ENCODE measurements at places on chromosomes 7 and 10.

DNA sequence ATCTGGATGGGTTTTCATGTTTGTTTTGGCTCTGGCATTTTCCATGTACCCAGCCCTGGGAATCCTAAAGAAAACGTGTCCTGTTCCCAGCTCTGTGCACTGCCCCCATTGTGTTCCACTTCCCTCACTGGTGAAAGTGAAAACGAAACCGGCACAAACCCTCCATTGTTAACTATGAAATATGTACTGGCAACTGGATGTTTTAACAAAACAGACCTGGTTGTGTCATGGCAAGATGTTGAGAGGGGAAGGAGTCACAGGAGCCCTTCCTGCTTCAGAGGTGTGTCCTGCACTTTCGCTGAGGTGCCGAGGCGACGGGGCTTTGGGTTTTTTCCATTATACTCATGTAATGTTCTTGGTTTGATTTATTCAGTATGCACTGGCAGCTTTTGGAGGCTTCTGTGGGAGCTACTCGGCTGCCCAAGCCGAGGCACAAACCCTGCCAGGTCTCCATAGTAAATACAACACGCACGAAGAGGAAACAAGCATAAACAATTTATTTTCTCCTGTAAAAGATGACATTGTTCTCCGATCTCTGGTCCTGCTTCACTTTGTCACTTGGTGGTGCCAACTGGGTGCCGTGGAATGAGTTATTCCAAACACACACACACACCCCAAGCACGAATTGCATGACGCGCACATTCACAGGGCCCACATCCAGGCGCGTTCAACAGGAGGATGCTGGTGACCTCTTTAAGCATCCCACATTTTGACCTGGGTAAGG, 118.2 kb downstream of the CDK6 start:
- DNase-seq = peak; percentile 11

DNA sequence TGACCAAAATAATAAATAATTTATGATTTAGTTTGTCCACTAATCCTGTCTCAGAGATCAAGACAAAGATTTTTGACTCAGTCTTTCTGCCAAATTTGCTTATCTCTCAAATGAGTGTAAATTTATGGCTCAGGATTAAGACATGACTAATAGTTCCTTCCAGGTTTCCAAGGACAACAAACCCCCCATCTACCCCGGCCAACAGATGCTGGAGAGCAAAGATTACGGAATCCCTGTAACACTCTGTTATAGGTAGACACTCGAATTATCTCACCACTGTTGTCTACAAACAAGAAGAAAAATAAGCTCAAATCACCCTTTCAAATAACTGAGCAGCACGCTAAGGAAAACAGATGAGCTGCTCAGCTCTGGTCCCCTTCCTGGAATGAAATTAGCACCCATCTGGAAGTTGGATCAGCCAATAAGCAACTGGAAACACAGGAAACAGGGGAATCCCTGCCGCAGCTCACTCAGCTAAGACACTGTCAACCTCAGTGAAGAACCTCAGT, 56.8 kb upstream of the SVIL start:
- DNase-seq = no peak

DNA sequence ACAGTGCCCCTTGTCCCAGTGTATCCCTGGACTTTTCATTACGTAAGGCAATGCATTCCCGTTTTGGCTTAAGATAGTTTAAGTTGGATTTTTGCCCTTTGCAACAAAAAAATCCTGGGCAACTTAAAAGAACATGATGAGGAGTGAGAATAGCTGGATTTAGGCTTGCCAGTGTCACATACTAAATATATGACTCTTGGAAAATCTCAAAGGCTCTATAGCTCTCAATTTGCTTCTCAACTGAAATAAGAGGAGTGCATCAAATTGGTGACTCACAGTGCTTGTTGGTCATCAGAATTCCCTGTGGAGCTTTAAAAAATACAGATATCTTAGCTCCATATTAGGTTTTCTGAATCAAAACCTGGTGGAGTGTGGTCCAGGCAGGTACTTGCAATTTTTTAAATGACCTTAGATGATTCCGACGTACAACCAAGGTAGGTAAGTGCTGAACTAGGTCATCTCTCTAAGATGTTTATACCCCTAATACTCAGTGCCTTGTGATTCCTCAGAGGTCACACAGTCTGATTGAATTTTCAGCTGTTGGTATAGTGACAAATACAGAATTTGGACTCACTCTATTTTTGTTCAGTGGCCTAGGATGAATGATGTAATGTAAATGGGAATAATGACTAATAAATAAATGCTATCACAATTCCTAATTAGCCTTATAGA, 33.9 kb upstream of the ORC5 start:
- no peak for DNase-seq

DNA sequence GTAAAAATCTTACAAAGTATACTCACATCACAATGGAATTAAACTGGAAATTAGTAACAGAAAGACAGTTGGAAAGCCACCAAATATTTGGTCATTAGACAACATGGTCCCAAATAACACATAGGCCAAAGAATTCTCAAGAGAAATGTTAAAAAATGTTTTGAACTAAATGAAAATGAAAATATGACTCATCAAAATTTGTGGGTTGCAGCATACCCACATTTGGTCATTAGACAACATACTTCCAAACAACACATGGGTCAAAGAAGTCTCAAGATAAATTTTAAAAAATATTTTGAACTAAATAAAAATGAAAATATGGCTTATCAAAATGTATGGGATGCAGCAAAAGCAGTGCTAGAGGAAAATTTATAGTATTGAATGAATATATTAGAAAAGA, 130.6 kb downstream of the MARCHF5 start:
- DNase-seq = no peak

GRCh38 chr10:68506411-68506810, 20.9 kb downstream of the SLC25A16 start:
- DNase-seq = no peak

GRCh38 chr7:149046416-149046815, 18.1 kb upstream of the PDIA4 start:
- DNase-seq = no peak

DNA sequence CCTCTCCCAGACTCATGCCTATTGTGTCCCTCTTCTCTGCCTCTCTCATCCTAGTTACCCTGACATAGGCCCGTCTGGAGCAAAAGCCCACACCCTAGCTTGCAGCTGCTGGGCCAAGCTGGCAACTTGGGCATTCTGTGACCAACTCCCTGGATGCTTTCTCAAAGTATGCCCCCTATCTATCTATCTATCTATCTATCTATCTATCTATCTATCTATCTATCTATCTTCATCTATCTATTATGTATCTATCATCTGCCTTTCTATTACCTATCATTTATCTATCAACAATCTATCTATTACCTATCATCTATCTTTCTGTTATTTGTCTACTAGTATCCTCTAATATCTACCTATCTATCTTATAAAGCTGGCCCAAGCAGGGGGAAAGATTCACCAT, 45.4 kb upstream of the COL13A1 start:
- DNase-seq = no peak

DNA sequence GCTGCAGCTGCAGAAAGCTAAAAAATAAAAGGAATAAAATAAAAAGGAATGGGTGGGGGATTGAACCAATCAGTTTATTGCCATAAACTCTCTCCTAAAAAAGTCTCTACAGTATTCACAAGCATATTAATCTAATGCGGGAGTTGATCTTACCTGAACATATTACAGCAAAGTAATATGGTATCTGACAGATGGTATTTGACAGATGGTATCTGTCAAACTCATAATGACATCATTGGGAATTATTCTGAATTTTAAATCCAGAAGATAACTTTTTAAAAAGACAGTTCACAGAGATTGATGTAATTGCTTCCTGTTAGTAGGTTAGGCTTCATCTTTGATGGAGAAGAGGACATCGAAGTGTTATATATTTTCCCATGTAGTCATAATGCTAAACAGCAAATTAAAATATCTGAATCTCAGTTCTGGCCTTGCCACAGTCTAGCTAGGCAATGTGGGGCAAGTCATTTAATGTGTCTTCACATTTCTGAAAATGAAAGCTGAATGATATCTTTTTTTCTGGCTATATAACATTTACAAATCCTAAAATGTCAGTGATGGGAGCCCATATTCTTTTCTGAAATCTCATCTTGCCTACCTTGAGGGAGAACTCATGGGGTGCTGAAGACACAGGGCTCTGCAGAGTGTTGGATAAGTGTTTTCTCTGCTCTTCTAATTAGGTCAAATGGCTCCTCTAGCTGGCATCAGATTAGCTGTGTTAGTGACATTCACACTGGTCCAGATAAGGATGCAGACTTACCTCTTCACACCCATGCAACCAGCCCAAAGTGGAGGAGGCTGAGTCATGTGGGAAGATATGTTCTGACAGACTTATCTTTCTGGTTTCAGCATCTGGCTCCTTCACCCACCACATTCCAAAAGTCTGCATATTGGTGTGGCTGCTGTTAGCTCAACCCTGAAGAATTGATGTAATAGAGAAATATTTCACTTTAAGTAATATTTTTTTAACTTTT, 2.1 kb upstream of the LIPM start:
- DNase-seq = no peak

- DNase-seq = no peak
Observed at GRCh38 chr10:49844775-49845595, 82.9 kb upstream of the OGDHL start.

DNA sequence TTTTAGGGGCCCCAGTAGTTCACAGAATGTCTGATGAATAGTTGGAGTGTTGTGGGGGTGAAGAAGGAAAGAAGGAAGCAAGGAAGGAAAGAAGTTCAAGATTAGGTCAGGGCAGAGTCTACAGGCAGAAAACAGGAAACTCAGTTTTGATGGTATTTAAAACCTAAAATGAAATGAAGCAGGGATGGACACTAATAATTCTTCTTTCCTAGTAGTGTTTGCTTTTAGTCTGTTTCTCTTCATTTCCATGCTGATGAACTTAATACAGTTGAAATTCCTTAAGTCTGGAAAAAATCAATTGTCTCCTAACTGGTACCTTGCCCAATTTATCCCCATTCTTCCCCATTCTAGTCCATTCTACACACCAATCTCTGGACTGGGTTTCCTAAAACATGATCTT, 59.0 kb upstream of the GSAP start:
- no peak for DNase-seq

DNA sequence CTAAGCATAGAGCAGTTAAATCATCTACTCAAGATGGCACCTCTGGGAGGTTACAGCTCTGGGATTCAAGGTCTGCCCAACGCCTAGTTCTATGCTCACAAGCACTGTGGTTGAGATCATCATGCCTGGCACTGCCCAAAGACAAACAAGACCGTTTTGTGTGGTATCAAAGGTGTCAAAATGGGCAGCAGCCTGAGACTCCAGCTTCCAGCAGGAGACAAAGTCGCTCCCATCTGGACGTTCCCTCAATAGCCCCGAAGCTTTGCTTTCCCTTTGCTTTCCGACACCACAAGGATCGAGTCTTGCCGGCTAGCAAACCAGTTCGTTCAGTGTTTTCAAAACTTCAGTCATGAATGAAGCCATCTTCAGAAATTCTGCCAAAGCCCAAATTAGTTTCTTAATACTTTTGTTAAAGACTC, 5.1 kb downstream of the HABP2 start:
- DNase-seq = no peak

Data from stimulated activated CD8-positive, alpha-beta memory T cell treated with anti-CD3 and anti-CD28 coated beads, Interleukin-15, amount 100 ng/mL, for 4 hours (primary cell).